Astrocyte (in vitro differentiated cells and primary cell): ENCODE measurements at places on chromosomes 16 and 17.

DNA sequence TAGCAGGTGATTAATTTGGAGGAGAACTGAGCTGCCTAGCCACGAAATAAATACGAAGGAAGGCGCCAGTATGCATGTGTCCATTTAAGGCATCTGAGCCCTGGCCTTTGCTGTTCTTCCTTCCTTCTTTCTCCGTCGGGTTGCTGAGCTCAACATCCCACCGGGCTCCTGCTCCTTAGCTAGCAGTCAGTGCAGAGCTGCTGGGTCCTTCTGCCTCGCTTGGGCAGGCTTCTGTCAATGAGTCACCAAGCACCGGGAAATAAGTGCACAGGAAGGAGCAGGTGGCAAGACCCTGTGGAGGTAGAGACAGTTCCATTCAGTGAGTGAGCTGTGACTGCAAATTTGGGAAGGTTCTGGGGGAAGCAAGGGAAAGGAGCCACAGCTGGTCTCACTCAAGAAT is 120.7 kb downstream of the CCDC182 start:
- DNase-seq: no peak

DNA sequence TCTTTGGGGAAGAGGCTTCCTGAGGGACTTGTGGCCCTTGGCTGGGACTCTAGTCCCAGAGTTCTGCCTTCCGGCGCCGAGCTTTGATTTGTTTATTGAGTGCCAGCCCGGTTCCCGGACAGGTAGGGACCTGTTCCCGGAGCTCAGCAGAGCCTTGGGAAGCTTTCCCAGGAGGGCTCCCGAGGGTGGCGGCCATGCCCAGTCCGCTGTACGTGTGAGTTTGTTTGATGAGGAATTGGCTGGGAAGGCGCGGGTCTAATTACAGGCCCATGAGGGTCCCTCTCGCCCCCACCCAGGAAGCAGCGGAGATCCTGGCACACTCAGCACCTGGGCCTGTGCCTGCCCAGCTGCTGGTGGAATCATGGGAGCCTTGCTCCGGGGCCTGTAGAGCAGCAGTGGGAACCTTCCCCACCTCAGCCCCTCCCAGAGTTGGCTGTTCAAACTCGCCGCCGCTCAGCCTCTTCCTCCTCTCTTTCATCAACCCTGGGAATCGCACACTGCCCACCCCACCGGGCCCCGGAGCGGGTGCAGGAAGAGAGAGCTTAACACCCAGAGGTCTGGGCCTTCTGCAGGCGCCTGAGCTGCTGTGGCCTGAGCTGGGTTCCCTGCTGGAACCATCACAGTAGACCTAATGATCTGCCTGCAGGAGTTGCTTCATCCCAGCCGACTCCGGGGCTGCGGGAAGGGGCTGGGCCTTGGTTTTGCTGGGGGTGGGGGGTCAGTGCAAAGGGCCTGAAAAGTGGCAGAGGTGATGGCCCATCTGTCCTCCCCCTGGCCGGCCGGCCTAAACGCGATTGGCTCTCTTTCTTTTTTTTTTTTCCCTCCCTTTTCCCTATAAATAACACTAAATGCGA is 313.7 kb downstream of the SEC14L1 start:
- DNase-seq: no peak

GRCh38 chr16:23334457-23334853 is 32.4 kb downstream of the SCNN1B start:
- no peak for DNase-seq

GRCh38 chr16:85563515-85564276 is 49.4 kb upstream of the GSE1 start:
- DNase-seq: no peak

GRCh38 chr17:10126616-10127501 is 71.5 kb downstream of the GAS7 start:
- DNase-seq: no peak

DNA sequence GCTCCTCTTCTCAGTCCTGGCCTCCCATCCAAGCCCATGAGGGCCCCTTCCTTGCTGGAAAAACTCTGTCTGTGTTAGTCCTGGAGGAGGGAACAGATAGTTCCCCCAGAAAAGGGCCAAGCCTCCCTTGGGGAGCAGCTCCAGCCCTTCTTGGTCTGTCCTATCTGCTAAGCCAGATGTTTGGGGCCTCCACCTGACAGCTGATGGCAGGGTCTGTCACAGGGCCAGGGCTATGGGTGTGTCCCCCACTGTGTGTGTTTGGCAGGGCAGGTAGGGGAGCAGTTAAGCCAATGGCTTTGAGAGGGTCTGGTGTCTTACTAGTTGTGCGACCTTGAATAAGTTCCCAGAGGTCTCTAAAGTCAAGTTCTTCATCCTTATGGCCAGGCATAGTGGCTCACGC is 13.6 kb upstream of the SLC4A1 start:
- DNase-seq: no peak

DNA sequence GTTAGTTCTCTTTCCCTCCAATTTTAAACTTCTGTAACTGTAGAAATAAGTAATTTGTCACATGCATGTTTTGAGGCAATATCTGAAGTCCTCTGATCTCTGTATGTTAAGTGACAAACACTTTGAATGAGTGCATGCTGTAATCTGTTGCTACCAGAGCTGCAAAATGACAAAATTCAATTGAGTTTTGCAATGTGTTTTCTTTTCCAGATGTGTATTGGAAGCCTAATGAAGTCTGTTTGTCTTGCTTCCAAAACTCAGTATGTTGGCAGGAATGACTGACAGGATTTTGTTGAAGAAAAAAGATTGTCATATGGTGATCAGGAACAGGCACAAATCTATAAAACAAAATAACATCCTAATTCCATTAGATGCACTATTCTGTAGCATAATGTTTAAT is 561.6 kb upstream of the CDH8 start:
- no peak for DNase-seq

- DNase-seq: no peak
These were observed 12.5 kb downstream of the GPRC5C start for GRCh38 chr17:74444406-74444805.

- DNase-seq: no peak
These were observed 92.0 kb upstream of the CDH5 start for GRCh38 chr16:66274335-66275110.

- no peak for DNase-seq
These were observed 9.1 kb downstream of the TSC2 start for GRCh38 chr16:2056681-2057407.

GRCh38 chr16:27103954-27104353 is 37.2 kb downstream of the C16orf82 start:
- no peak for DNase-seq

GRCh38 chr17:47654991-47655390 is 5.3 kb downstream of the KPNB1 start:
- DNase-seq: no peak

DNA sequence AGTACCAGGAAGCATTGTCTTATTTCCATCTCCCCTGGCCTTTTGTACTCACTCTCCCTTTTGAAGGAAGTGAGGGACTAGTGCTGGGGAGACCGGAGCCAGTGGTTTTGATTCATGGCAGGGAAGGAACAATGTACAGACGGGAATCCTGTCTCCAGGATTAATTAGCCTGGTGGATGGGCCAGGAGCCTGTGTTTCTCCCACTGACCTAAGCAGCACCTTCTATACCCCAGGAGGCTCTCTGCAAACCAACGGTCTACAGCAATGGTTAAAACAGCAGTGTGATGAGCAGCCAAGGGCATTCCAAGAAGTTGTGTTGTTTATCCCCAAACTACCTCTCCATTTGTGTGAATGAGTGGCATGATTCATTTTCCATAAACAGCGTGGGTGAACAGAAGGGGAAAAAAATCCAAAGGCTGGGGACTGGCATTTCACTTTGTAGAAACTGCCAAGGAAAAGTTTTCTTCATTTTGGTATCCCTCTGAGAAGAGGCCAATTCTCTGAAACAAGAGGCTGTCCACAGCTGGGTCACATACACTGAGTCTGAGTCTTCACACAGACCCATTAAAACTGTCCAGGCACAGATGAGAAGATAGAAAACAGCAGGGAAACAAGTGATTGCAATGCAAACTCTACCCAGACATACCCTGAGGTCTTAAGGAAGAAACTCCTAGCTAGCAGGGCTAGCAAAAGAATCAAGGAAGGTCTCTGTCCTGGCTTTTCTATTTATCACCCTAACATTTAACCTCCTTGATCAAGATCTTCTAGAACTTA is 18.1 kb downstream of the ANKFN1 start:
- no peak for DNase-seq

DNA sequence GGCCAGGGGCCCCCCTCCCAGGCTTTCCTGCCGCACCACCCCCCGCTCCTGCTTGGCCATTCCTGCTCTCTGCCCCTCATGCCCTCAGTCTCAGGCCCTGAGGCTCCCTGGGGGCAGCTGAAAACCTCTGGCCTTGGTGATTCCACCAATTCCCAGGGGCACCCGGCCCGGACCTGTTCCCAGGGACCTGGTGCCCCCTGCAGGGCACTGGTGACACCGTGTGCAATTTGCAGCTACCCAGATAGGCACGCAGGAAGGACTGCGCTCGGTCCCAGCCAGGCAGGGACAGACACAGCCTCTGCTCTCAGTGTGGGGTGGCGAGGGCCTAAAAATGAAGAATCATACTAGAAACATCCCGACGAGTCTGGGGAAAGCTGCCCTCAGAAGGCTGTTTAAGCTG is 13.4 kb downstream of the WFDC1 start:
- no peak for DNase-seq

DNA sequence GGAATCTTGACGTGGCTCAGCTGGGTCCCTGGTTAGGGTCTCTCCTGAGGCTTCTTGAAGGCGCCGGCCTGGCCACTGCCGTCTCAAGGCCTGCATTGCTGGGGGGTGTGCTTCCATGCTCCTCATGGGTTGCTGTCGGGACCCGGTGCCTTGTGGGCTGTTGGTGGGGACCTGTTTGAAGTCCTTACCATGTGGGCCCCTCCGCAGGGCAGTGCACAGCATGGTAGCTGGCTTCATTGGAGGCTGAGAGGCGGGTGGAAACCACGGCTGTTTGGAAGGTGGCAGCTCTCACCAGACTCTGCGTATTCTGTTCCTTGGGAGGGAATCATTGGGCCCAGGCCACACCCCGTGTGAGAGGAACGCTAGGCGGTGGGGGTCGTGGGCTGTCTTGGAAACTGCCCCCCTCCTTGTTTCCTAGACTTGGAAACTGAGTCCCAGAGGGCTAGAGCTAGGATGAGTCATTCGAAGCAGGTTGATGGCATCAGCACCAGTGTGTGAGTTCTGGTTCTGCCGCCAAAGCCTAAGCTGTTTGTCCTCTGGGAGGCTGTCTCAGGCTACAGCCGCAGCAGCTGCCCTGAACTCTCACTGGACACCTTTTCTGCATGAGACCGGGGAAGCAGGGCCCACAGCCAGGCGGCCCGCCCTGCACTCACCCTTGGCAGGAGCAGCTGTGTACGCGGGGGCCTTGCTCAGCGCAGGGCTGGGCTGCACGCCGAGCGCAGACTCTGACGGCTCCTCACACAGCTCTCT is 35.2 kb downstream of the ZNF750 start:
- DNase-seq: peak; percentile 30

- peak; percentile 43 for DNase-seq
These were observed 119.2 kb upstream of the CACNG5 start for GRCh38 chr17:66715745-66716156.

DNA sequence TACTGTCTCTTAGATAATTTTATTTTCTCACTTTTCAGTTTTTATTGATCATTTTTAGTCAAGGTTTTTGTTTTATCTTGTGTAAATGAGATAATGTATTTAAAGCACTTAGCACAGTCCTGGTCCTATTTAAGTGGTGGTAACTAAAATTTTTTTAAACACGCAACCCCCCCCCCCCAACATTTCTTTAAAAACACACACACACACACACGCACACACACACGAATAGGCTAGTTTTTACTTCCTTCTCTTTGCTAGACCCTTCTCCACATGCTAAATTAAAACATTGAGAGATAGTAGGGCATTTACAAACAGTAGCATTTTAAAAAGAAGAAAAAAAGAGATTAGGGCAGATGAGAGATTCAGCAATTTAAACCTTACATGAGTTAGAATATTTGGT is 5.0 kb downstream of the NFATC3 start:
- no peak for DNase-seq

- peak; percentile 49 for DNase-seq
These were observed 76.3 kb downstream of the USP31 start for GRCh38 chr16:23072769-23073549.

GRCh38 chr16:825341-826061 is 25.0 kb upstream of the GNG13 start:
- DNase-seq: no peak

DNA sequence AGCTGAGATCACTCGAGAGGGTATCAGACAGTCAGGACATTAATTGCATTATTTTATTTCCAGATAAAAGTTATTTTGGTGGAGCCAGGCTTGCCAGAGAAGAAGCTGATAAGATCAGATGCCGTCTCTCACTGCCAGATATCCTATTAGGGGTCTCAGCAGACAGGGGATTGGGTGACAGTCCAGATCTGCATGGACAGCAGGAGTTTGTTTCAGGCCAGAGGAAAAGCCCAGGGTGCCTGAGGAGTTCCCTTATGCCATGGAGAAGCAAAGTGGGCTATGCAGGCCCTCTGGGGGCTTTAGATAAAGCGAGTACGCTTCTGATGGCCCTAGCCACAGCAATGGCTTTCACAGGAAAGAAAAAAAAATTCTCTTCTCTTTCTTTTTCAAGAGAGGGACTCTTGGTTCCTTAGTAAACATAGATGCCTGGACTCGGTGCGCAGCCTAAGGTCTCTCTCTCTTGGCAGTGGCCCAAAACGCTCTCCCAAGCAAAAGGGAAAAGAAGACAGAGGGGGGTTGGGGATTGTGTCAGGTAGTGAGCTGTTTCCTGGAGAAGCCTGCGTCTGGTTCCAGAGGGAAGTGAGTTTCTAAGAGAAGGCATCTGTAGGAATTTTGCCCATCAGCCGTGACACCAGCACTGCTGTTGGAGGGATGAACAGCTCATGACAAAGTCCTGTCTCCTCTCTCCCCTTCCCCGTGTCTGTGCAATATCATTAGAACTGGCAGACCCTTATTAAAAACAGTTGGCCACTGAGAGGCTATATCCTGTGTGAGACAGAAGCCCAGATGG is 166.3 kb upstream of the FOXF1 start:
- DNase-seq: peak; percentile 11

DNA sequence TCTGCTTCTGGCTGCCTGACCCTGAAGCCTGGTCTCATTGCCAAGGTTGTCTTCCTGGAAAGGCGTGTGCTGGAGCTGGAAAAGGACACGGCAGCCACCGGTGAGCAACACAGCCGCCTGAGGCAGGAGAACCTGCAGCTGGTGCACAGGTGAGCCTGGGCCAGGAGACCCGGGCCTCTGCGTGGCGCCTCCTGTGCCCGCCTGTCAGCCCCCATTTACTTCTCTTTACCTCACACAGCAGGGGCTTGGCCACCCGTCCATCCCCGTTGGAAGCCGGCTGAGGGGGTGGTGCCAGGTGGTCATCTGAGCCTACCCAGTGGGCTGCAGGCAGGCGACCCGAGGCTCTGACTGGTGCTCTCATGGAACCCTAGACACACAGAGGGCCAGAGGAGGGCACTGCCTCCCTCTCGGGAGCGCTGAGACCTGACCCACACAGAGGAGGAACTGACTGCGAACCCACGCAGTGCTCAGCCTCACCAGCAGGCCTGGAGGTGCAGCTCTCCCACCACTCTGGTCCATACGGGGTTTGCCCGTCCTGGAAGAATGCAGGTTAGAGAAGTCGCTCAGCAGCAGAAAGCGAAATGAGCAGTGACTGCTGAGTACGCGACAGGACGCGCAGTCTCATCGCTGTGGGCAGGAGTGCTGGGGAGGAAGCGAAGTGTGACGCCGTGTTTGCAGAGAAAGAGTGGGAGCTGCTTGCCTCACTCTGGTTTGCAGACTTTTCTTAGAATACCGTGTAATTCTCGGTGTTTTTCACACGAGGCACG is 21.9 kb upstream of the CAPN15 start:
- DNase-seq: no peak

GRCh38 chr17:46060461-46060860 is 61.4 kb downstream of the STH start:
- DNase-seq: no peak

- DNase-seq: peak; percentile 100
These were observed at the start of gene DCAF7 for GRCh38 chr17:63549946-63550816. Gene DCAF7, plus strand, starts transcription at chr17:63550477. Its CDS starts 201 bp downstream, at chr17:63550678.

- no peak for DNase-seq
These were observed 1.9 kb downstream of the CIITA start for GRCh38 chr16:10878644-10879501.
